ENCODE measurements at places on chromosomes 6 and 20.

DNA sequence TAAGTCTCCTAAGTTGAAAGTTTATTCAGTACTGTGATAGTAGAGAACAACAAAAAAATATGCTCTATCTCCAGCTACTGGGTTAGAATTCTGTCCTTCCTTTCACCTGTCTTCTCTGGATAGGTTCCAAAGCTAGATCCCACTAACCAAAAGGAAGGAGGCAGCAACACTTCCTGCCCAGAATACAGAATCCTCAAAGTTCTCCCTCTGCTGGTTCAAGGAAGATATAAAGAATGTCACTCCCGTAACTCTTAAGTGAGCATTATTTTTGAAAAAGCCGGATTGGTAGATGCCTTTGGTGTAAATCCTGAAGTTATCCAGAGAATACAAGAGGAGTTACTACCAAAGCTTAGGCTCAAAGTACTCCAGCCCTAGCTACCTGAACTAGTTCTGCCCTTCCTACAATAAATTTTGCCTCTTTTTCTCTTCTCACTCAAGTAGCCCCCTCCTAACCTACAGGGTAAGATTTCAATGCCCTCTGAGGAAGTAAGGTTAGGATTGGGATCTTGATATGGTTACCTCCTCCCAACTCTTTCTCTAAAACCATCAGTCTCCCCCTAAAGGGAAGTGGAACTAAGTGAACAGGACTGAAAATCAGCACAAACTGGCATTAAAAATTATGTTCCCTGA is 26.0 kb upstream of the CRIP3 start:
- DNase-seq, result no peak

GRCh38 chr6:56863366-56863765 is 91.5 kb upstream of the BEND6 start:
- no peak for DNase-seq

- no peak for DNase-seq
Measured at GRCh38 chr20:55415567-55416142, 589.7 kb downstream of the CBLN4 start.

GRCh38 chr20:19554666-19555065 is 203.4 kb upstream of the RIN2 start:
- no peak for DNase-seq

DNA sequence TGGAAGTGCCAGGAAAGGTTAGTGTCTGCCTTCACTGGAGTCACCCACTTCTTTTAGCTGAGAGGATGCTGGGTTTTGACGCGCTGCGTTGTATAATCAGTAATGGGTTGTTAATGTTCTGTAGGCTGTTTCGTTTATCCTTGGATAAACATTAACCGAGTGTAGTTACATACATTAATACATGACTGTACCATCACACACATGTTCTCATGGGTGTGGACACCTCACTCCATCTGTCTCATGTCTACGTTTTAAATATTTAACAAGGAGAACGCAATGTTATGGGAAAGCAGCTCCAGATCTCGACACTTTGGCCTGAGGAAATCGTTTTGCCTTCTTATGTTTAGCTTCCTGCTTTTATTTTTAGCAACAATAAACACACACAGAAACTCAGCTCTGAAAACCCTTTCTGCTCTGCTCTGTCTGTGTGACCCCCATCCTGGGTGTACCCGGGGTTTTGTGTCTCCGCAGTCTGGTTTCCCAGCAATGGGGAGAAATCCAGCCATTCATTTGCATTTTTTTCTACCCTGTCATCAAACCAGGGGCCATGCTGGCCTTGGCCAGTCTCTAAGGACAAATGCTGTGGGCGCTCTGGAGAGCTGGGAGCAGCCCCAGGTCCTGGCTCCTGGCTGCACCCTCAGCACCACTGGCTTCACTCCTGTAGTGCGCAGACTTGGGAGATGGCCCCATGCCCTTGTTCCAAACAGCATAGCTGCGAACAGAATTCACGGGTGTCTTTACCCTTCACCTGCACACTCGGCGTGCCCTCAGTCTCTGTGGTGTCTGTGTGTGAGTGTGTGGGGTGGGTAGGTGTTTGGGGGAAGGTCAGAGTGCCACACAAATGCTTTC is 110.8 kb downstream of the ERMARD start:
- no peak for DNase-seq

GRCh38 chr6:36224918-36225461 is 28.4 kb downstream of the BRPF3 start:
- DNase-seq, result no peak

GRCh38 chr6:81979767-81980166 is 227.3 kb upstream of the TENT5A start:
- no peak for DNase-seq

DNA sequence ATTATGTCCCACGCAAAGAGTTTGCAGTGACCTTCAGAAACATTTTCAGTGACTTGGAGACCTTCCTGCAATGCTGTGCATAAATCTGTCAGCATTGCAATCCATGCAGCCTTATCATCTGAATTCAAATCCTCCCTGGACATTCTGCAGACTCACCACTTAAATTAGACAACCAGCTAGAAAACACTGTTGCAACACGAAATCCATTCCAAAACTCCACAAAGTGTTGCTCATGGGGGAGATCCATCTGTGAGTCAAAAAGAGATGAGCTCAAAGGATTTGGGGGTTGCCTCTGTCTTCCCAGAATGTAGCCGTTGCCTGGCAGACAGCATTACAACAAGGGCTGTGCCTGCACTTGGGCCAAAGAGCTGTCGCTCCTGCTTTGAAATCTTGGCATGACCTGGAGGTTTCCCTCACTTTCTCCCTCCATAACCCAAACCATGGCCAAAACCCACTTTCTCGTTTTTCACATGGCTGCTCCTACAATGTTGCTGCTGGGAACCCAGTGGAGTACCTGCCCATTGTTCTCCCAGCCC is 163.5 kb upstream of the CDYL start:
- DNase-seq, result no peak

GRCh38 chr20:31897541-31897940 is 27.1 kb downstream of the TTLL9 start:
- no peak for DNase-seq

GRCh38 chr6:46849361-46849690 is 56.1 kb downstream of the MEP1A start:
- no peak for DNase-seq

GRCh38 chr20:50585678-50586077 is 75.5 kb downstream of the PTPN1 start:
- no peak for DNase-seq

DNA sequence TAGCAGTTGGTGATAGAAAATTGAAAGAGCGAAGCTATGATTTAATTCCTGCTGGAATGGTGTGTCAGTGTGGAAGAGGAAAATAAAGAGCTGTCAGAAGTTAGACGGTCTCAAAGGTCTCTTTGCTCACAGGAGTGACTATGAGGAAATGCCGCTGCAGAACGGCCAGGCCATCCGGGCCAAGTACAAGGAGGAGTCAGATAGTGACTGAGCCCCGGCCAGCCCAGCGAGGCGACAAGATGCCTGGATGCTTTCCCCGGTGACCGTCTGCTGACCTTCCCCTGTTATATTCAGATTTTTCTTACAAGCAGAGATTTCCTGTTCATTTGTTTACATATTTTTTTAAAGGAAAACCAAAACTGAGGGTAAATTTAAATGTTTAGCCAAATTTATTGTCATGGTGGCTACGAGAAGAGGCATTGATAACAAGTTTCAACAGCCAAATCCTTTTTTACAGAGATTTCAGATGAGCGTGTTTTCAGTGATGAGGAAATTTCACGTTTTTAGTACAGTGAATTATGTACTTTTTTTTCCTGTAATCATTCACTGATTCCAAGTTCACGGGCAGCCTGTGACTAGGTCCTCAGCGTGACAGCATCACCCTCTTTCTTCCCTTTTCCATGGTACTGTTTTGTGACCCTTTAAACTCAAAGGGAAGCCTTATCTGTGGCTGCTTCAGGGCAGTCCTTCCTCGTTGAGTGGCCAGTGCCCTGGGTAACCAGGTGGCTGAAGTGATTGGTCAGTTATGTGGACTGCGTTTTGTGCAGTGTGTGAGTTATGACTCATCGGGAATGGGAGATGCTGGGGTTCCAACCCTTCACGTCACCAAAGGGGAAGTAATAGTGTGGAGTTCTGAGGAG is 12.6 kb downstream of the DYNLT1 start:
- DNase-seq, result no peak

DNA sequence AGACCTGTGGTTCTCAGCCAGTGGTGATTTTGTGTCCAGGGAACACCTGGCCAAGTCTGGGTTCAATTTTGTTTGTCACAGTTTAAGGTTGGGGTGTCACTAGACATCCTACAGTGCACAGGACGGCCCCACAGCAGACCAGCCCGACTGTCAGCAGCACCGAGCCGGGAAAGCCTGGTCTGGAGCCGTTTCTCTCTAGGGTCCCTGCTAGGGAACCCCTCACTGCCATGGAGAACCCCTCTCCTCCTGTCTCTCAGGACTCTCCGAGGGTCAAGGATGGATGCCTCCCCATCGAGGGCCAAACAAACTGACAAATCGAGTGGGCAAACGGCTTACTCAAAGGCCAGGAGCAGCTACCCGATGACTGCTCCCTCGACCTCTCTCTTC is 15.8 kb upstream of the STX16 start:
- DNase-seq, result no peak

GRCh38 chr6:166950443-166950821 is 5.9 kb downstream of the RNASET2 start:
- no peak for DNase-seq

DNA sequence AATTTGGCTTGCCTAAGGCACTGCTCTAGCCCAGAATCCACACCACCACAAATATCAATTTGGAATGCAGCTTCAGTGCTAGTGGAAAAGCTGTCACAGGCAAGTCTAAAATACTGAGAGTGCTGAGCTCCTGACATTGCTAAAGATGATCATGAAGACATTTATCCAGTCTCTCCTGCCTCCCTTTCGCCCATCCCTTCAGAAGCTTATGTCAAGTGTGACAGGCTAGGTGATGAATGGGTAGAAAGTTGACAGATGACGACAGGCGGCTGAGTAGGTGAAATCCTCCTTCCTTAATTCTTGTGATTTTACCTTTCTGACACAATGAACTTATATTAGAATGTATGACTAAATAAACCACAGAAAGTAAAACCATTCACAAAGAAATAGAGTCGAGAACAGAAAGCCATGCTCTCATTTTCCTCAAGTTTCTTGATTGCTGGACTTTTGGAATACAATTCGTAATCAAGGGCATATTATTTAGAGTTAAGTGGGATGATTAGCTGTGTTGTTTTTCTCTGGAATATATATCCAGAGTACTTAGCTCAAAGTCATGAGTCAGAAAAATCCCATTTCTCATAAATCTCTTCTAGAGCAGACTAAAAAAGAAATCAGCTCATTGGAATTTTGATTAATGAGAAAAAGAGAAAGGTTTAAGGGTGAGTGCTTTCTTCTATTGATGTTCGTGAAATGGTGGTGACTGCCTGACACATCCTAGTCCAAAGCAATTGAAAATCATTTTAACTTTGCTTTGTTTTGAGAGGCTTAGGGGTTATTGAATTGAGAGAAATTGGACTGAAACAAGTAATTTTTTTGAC is 1228.2 kb upstream of the CITED2 start:
- DNase-seq, result no peak

DNA sequence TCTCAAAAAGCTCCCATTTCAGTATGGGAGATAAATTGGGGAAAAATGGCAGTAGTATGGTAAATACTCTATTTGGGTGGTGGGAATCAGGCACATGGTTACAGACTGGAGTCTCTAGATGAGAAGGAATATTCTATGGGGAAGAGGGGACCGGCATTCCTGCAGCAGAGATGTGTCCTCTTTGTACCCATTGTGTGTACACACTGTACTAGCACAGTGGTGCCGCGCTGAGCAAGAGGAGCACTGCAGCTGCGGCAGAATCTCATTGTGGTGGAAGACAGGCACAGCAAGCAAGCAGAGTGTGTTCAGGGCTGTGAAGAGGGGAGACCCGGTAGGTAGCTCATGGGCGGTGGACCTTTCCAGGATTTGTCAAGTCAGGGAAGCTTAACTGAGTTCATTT is 13.0 kb downstream of the AFDN start:
- DNase-seq, result no peak

DNA sequence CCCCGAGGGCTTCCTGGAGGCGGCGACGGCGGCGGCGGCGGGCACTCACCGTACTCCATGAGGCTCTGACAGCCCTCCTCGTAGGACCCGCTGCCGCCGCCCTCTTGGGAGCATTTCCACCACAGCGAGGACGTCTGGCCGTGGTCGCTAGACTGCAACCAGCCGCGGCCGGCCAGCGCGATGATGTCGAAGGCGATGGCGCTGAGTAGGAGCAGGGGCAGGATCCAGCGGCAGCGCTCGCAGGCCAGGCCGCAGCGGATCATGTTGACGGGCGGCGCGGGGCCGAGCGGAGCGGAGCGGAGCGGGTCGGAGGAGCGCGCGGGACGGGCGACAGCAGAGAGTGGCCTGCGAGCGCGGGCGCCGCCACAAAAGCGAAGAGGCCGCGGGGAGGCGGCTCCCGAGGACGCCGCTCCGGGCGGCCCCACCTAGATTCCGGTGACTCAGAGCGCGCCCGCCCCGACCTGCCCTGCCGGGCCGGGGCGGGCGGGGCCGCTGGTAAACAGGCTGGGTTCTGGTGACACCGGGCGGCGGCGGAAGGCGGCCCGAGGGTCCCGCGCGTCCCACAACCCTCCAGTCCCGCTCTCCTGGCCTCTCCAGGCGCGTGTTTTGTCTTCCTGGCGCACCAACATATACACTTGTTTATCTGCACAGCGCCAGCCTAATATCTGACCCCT is at the start of gene PERP:
Gene PERP, minus strand, starts transcription at position 342 of the 674 bp plus-strand sequence. Its CDS starts 79 bp downstream, at position 263.
- peak; percentile 56 for DNase-seq

GRCh38 chr6:146814148-146814750 is 215.5 kb downstream of the ADGB start:
- DNase-seq, result no peak

- no peak for DNase-seq
Measured at GRCh38 chr6:26493258-26493657, 6.8 kb upstream of the BTN1A1 start.

- DNase-seq, result no peak
Measured at GRCh38 chr6:35485402-35485877, 11.4 kb downstream of the TEAD3 start.

- DNase-seq, result peak; percentile 28
Measured at GRCh38 chr20:41138475-41139226, 1.3 kb downstream of the PLCG1 start.

DNA sequence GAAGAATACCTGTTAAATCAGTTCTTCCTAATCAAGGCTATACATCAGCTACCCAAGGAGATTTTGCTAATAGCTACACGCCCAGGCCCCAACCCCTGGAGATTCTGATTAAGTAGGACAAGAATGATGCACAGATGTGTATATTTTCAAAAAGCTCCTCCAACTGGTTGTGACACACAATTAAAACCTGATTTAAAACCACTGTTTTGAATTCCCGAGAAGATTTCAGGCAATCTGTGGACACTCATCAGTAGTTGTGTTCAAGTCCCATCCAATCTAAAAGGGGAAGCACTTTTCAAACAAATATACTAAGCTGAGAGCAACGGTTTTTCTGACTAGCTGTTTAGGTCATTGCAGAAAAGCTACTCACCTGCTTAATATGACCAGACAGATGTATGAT is 118.9 kb upstream of the NHSL1 start:
- DNase-seq, result no peak

- DNase-seq, result no peak
Measured at GRCh38 chr20:19784511-19785172, 26.6 kb downstream of the RIN2 start.

DNA sequence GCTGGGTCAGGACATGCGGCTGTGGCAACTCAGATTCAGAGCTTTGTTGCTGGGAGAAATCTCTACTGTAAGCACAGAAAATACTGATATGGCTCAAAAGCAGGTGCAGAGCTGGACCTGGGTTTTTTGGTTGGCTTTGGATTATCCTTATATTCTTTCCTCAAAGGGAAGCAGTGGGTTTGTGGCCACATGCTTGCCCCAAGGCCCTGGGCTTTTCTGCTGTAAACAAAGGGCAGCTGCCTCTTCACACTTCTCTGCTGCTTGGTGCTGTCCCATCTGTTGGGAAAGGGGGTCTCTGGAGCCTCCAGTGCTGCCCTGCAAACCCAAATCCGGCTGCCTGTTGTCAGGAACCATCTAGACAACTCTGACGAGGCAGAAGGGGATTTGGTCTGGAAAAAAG is 52.4 kb downstream of the ANKRD6 start:
- DNase-seq, result no peak

All from stimulated activated CD8-positive, alpha-beta memory T cell treated with anti-CD3 and anti-CD28 coated beads, Interleukin-12 subunit alpha, Interleukin-12 subunit beta, amount 100 ng/mL, for 1 hour (primary cell).